H1 (cell line): ENCODE measurements at places on chromosomes 3 and 15.

GRCh38 chr3:149273096-149273751 lies 51.6 kb upstream of the CP start:
- peak; percentile 56 for DNase-seq

GRCh38 chr3:117586161-117586560 lies 876.6 kb downstream of the TUSC7 start:
- DNase-seq: no peak

DNA sequence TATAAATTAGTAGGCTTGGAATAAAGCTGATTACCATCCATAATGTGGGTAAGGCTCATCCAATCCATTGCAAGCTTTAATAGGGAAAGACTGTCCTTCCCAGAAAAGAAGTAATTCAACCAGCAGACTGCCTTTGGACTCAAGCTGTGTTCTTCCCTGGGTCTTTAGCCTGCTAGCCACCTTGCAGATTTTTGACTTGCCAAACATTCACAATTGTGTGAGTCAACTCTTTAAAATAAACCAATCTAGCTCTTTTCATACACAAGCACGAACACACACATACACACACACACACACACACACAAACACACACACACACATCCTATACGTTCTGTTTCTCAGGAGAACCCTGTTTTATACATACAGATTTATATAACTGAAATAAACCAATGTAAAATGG lies 248.1 kb downstream of the NAALADL2 start:
- no peak for DNase-seq

DNA sequence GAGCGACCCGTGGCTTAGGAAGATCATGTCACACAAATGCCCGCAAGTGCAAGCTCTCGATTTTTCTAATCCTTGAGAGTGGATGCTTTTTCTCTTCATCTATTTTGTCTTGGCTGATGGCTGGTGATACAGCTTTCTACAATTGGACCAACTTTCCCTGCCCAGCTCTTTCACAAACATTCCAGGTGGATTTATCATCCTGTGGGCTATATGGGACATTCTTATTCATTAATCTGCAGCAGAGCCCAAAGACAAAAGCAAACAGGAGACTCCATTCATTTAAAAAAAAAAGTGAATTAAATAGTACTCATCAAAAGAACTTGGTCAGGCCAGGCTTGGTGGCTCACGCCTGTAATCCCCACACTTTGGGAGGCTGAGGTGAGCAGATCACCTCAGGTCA lies 14.2 kb upstream of the TSEN2 start:
- no peak for DNase-seq

DNA sequence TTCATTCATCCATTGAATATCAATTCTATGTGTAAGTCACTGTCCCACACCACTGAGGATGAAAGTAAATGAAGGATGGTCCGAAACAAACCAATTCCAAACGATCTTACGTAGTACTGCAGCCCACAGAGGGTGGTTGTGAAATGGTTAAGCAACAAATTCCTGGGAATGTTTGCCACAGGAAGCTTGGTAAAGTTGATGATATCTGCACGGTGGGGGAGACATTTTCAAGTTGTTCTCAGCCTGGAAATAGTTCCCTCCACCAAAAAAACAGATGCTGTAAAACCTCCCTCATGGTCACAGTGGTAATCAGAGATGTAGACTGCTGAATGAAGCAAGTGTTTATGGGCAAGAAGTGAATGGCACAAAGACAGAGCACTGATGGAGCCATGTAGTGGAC lies 35.9 kb upstream of the BNC1 start:
- no peak for DNase-seq
